ENCODE measurements at places on chromosomes 11 and 22.

DNA sequence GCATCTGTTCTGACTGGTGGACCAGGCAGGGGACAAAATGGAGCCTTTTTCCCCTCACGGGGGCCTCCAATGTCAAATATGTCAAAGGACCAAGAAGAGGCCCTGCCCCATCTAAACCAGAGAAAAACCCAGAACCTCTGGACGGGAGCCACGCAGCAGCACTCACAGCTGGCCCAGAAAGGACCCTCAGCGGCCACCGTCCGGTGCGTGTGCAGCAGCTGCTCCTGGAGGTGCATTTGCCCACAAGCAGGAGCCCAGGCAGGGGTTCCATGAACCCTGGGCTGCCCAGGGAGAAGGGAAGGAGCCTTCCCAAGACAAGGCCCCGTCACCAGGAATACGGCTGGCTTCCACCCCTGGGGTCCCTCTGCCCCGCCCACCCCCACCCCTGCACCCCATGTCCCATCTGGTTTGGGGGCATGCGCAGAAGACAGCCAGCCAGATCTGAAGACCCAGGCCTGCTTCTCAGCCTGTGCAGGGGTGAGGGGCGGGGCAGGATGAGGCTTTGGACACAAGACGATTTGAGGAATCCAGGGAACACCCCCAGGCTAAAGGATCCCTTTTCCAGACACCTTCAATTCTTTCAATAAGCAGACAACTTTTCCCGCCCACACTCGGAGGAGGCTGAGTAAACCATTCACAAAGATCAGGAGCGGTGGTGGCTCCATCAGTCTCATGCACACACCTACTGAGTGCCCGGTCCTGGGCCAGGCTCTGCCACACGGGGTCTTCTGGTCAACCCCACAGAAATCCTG, 423.1 kb downstream of the SHANK2 start:
- DNase-seq = no peak

GRCh38 chr11:95170294-95170693, 60.7 kb downstream of the SESN3 start:
- no peak for DNase-seq

DNA sequence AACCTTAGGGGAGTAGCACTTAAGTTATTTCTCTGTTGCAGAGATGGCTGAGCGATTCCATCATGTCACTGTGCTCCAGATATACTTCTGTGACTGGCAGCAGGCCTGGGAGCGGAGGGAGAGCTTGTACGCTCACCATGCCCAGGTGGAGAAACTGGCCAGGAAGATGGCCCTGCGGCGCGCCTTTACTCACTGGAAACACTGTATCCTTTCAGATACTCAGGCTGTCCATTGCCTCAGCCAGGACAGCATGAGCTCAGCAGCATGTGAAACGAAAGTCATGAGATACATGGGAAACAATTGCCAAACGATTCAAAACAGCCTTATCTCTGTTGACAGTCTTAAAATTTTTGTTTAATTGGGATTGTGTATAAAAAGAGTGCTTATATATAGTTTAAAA, 78.9 kb downstream of the SFI1 start:
- no peak for DNase-seq

GRCh38 chr11:119739021-119739703, 10.2 kb upstream of the NECTIN1 start:
- no peak for DNase-seq

GRCh38 chr22:46428602-46429324, 93.2 kb downstream of the TRMU start:
- DNase-seq = no peak

GRCh38 chr22:27487600-27488452, 313.7 kb downstream of the MN1 start:
- no peak for DNase-seq

DNA sequence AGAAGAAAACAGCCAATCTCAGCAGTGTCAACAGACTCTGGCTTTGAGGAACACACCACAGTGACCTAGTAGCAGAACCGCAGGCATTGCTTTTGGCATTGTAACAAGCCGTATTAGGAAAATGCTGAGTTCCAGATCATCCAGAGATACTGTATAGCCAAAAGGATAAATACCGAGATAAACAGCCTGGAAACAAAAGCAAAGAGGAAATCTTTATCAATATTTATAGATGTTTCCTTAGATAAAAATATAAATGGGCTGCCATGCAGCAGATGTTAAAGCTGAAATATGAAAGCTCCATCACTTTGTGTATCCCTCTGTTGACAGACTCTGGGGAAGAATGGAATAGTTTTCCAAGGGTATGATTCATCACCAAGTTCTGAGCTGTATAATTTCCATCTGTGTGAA, 98.9 kb upstream of the TP53AIP1 start:
- no peak for DNase-seq

GRCh38 chr22:41229730-41230400, 10.9 kb downstream of the CHADL start:
- no peak for DNase-seq

GRCh38 chr11:80593648-80594374, 1153.0 kb upstream of the TENM4 start:
- DNase-seq = no peak

DNA sequence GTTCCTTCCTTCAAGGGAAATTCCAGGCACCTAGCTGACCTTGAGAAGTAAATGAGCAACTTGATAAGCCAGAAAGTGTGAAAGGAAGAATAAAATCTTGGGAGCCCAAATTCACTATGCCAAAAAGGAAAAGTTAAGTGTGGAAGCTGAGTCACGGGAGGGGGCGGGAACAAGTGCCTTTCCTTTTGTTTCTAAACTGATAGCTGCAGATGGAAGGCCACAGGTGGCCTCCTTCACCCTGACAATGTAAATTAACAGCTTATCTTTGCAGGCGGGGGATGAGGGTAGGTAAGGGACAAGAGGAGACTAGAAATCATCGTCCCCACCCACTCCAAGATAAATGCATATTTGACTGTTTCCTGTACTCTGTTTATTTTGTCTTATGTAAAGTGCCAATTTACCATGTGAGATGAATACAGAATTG, 36.4 kb upstream of the TREH start:
- DNase-seq = no peak

DNA sequence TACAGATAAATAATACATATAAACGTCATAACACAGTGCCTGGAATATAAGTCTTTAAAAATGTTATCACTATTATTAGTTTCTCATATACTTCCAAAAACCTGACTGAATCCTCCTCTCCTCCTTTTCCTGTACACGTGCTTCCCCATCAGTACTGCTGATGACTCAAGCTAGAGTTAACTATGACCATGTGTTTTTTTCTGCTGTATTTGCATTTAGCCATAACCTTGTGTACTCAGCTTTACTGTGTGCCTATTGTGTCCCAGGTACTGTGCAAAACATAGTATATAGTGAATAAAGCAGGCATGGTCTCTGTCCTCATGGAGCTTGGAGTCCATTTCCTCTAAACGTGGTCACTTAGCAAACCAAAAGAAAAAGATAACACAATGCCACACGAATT, 56.5 kb upstream of the ARHGAP32 start:
- DNase-seq = no peak

GRCh38 chr11:124101737-124102136, 13.5 kb upstream of the VWA5A start:
- DNase-seq = no peak

DNA sequence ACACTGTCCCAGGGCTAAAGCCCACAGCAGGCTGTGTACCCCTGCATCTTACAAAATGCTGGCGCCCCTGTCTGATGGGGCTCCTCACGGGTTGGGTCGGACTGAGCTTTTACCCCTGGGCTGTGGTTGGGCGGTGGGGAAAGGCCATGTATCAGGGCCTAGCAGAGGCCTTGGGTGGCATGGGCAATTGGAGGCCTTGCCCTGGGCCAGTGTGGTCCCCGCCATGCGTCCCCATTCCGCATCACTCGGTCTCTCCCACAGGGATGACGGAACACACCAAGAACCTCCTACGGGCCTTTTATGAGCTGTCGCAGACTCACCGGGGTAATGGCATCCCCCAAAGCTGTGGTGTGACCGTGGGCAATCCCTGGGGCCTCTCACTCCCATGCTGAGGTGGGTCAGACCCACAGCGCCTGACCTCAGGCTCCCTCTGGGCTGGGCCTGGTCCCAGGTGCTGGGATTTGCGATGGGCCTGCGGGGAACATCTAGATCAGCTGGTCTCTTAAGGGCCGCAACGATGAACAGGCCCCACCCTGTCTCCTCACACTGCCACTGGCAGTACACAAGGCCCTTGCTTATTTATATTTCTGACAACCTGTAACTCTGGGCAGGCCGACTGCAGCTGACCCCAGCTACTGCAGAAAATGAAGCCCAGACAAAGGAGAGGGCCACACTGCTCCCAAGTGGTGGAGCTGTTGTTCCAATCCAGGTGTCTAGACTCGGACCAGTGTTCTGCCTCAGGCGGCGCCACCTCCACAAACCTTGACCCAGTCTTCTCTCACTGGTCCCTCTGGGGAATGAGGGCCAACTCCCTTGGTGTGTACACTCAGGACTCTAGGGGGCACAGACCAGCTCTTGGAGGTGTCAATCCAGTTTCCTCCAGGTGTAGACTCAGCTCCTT, 12.3 kb downstream of the SLC16A8 start:
- DNase-seq = no peak

DNA sequence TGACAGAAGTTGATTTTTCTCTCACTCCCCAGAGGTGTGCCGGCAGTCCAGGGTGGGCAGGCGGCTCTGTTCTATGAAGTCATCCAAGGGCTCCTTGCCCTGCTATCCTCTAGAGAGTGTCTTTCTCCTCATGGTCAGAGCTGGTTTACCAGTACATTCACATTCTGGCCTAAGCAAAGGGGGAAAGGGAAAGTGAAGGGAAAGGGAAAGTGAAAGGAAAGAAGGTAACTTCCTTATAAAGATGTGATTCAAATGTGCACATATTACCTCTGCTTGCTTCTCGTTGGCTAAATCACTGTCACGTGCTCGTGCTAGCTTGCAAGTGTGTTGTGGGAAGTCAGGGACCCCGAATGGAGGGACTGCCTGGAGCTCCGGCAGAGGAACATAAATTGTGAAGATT, 2.9 kb upstream of the HTATIP2 start:
- DNase-seq = peak; percentile 35

- DNase-seq = no peak
Measured at GRCh38 chr22:33327348-33327860, 269.2 kb upstream of the SYN3 start.

- DNase-seq = no peak
Measured at GRCh38 chr22:48494256-48494967, 1333.3 kb downstream of the BRD1 start.

- no peak for DNase-seq
Measured at GRCh38 chr11:45921561-45922424, 663 bp upstream of the LARGE2 start.

GRCh38 chr22:45934659-45935341, 42.2 kb downstream of the WNT7B start:
- no peak for DNase-seq

- DNase-seq = no peak
Measured at GRCh38 chr11:108797578-108798100, 132.8 kb downstream of the DDX10 start.

GRCh38 chr11:116930177-116930576, 92.8 kb upstream of the APOA1 start:
- DNase-seq = peak; percentile 28

GRCh38 chr22:48208894-48209293, 1446.4 kb downstream of the TBC1D22A start:
- DNase-seq = no peak

DNA sequence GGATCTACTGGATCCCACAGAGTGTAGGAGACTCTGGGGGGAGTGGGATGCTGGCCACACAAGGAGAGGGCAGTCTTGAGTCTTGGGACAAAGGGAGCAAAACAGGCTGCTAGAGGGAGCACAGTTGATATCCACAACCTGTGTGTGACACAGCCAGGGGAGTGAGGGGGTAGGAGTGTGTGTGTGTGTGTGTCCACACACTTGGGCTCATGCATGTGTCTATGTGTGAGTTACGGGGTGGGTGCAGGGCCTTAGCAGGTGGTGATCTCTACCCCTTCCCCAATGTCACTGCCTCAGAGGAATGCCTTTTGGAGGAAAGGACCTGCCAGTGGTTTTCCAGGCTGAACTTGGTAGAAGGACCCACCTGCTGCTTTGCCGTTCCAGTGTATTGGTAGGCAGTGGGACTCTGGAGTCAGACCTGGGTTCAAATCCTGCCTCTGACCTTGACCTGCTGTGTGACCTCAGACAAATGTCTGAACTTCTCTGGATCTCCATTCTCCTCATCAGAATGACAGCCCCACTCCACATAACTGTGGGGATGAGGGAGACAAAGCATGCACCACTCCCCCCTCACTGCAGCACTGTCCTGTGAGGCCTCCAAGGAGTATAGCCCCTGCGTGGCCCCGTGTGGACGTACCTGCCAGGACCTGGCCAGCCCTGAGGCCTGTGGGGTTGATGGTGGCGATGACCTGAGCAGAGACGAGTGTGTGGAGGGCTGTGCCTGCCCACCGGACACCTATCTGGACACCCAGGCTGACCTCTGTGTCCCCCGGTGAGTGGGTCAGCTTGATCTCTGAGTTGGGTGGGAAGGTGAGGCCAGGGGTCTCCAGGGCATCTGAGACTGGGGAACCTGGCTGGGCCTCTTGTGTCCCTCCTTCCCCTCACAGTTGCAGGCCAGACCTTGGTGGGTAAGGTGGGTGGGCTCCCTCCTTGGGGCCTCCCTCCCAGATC, 27.4 kb downstream of the OTOG start:
- no peak for DNase-seq

Data from activated CD4-positive, alpha-beta T cell treated with anti-CD3 and anti-CD28 coated beads for 48 hours (primary cell).